ENCODE measurements at places on chromosomes 12 and 14. TPM values are rescaled to one million over a fixed set of nuclear protein-coding genes. Genes with fewer than 3 reads are reported as not detected.

The ETV6 gene
- 6.1 TPM for total RNA-seq

The DEGS2 gene
- 0.16 TPM for total RNA-seq

The AQP6 gene
- total RNA-seq = not detected

The NDRG2 gene
- 10.5 TPM for total RNA-seq

The COX6A1 gene
- 366 TPM for total RNA-seq

The TMEM63C gene
- 1.9 TPM for total RNA-seq

The TMTC1 gene
- total RNA-seq = 12.8 TPM

The EIF2S3B gene
- 9.2 TPM for total RNA-seq
